ENCODE measurements at places on chromosomes 6 and 20.

DNA sequence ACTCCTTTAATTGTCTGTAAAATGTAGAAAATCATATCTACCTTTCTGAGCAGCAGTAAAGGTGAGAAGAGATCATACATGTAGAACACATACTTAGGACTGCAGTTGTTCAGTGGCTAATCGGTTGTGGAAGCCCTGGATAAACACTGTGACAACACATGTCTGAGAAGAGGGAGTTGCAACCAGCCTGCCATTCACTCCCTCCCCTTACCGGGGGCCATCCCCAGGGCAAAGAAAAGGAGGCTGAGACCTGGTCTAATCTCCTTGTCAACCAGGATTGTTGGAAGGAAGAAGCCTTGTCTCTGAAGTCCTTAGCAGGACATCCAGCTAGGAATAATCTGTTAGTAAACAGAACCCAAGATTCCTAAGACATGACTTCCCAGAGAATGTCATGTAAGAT is 462.5 kb upstream of the AGPAT4 start:
- DNase-seq, result no peak

DNA sequence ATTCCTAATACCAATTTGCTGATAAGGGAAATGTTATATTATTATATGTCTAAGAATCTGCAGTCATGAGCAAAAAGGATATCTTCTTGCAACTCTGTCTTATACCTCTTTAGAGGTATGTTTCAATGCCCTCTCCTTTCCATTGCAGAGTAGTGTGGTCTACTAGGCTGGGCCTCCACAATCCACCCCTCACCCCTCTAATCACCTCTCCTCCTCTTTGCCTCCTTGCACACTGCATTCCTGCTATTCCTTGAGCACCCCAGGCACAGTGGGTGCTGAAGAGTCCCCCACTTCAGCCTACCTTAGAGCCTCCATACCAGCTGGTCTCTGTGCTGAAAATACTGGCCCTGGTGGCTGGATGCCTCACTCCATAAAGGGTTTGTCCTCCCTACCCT is 26.9 kb downstream of the ARMC2 start:
- no peak for DNase-seq

GRCh38 chr20:16124911-16125776 is 448.1 kb downstream of the KIF16B start:
- no peak for DNase-seq

GRCh38 chr20:49275636-49276035 is 2.2 kb downstream of the ZNFX1 start:
- no peak for DNase-seq

- DNase-seq, result no peak
These were observed 17.4 kb upstream of the SIRPB2 start for GRCh38 chr20:1508574-1508973.

- no peak for DNase-seq
These were observed 14.8 kb upstream of the MTG2 start for GRCh38 chr20:62168061-62168460.

- DNase-seq, result no peak
These were observed 464.9 kb downstream of the PRKN start for GRCh38 chr6:162262466-162263196.

- DNase-seq, result peak; percentile 74
These were observed 14.7 kb downstream of the MUCL3 start for GRCh38 chr6:30955367-30956042.

DNA sequence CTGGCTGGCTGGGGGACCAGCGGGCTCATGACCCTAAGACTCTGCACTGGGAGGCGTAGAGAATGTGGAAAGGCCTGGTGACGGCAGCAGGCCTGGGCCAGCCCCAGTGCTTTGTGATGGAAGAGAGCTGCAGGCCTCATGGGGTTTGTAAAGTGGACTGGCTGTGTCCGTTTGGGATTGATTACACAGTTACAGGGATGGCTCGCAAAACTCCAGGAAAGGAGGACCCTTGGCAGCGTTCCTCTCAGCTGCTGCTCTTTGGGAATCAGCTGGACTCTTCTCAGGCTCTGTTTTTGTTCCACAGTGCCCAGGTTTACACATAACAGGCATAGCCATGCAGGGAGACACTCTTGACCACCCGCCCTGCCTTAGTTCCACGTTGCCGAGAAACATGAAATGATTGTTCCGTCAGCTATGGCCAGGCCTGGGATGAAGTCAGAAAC is 89.0 kb downstream of the SLX4IP start:
- no peak for DNase-seq

DNA sequence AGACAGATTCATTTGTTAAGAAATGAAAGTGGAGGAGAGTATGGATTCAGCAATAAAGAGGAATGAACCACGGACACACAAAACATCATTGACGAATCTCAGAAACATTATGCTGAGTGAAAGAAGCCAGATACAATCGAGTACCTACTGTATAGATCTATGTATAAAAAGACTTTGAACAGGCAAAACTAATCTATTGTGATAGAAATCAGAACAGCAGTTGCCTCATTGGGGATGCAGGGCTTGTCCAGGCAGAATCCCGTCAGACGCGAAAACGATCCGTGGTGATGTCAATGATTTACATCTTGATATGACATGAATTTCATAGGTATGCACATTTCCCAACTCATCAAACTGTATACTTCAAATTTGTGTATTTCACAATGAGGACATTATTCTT is 265.2 kb downstream of the CBLN4 start:
- no peak for DNase-seq

- DNase-seq, result no peak
These were observed 43.9 kb downstream of the IL20RA start for GRCh38 chr6:137000825-137001224.

- DNase-seq, result no peak
These were observed 2.9 kb upstream of the LY6G6D start for GRCh38 chr6:31712296-31712695.

DNA sequence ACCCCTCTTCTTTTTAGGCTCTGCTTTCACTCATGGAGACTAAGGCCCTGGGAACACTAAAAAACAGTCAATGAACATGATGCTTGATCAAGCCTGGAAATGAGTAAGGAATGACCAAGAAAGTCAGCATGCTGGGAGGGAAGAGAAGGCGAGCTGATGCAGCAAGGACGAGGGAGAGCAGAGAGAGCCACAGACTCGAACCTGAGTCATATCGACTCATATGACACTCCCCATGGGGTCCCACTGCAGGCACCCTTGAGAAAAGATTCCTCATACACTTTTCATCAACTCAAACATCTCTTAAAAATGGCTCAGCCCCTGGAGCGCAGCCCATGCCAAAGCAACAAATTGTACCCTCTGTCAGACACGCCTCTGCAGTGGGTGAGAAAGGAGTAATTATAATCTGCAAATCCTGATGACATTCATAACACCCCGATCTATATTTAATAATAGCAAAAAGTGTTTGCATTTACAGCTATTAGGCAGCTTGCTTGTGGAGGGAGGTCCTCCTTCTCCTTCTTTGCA is 127.2 kb downstream of the F13A1 start:
- no peak for DNase-seq

GRCh38 chr6:81783893-81784292 is 31.4 kb upstream of the TENT5A start:
- DNase-seq, result no peak

DNA sequence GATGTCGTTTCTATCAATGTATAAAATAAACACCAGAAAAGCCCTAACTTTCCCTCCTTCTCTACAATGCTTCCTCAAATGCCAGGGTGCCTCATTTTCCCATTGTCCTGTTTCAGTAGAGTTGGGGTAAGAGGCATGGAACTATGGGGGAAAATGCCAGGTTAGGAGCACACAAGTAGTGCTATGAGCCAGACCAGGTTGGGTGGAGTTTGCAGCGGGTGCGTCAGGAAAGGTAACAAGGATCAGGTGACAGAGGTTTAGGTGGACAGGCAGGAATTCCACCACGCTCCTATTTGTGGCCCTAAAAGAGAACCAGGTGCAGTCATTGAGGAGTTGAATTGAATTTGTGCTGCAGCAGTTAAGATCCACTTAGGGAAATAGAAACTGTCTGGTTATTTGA is 36.5 kb downstream of the SYTL3 start:
- no peak for DNase-seq

- DNase-seq, result peak; percentile 85
These were observed 46.8 kb downstream of the PYGB start for GRCh38 chr20:25294459-25295385.

- no peak for DNase-seq
These were observed 3.1 kb upstream of the HINT3 start for GRCh38 chr6:125953502-125953875.

GRCh38 chr6:36025932-36026327 is 1.5 kb upstream of the SLC26A8 start:
- DNase-seq, result no peak
